Mucosa of descending colon (tissue), 3 donors: ENCODE measurements at places on chromosomes 16 and 17. TPM values are rescaled to one million over a fixed set of nuclear protein-coding genes. Genes with fewer than 3 reads are reported as not detected.

TNFSF13 gene
- 73.3 TPM for total RNA-seq

ZNF263 gene
- total RNA-seq: 24.6 TPM

OR1A1 gene
- not detected for total RNA-seq

TEKT1 gene
- total RNA-seq: not detected

METTL16 gene
- 19.9 TPM for total RNA-seq

DNAI2 gene
- total RNA-seq: not detected

TEX19 gene
- not detected for total RNA-seq

NPIPB2 gene
- 15.3 TPM for total RNA-seq

SCO1 gene
- total RNA-seq: 32.1 TPM

KRTAP16-1 gene
- not detected for total RNA-seq

EPX gene
- not detected for total RNA-seq

DLX4 gene
- 0.60 TPM for total RNA-seq

CCL14 gene
- 6.2 TPM for total RNA-seq

TBC1D3 gene
- not detected for total RNA-seq

ARHGDIG gene
- 1.7 TPM for total RNA-seq

C16orf89 gene
- 5.0 TPM for total RNA-seq

ADAD2 gene
- 0.41 TPM for total RNA-seq

PLK1 gene
- total RNA-seq: 13.3 TPM

KCNH4 gene
- 0.06 TPM for total RNA-seq

CASKIN1 gene
- total RNA-seq: 0.06 TPM

DDX28 gene
- 6.1 TPM for total RNA-seq

BCAR1 gene
- 134 TPM for total RNA-seq

KRT15 gene
- 5.0 TPM for total RNA-seq

PABPN1L gene
- not detected for total RNA-seq

GCSH gene
- total RNA-seq: 18.0 TPM

NEUROD2 gene
- 0.05 TPM for total RNA-seq

NXPH3 gene
- total RNA-seq: 0.93 TPM

CDH5 gene
- total RNA-seq: 17.0 TPM

ST6GALNAC2 gene
- 3.7 TPM for total RNA-seq

CMTM2 gene
- not detected for total RNA-seq

CA7 gene
- 59.3 TPM for total RNA-seq

CSF3 gene
- not detected for total RNA-seq

SEPTIN12 gene
- not detected for total RNA-seq

PIGS gene
- 88.5 TPM for total RNA-seq

CD79B gene
- 1.4 TPM for total RNA-seq

ZNF646 gene
- 20.0 TPM for total RNA-seq

RNF222 gene
- not detected for total RNA-seq

JUP gene
- total RNA-seq: 165 TPM

CCL7 gene
- not detected for total RNA-seq

CCL17 gene
- total RNA-seq: not detected

TTLL6 gene
- total RNA-seq: 25.1 TPM

NPIPB6 gene
- 1.0 TPM for total RNA-seq

KRTAP9-2 gene
- total RNA-seq: not detected

GDPD1 gene
- 4.5 TPM for total RNA-seq
